ENCODE measurements at places on chromosomes 11 and 22.
A peak's percentile ranks its signal among the peaks of the same experiment; 100 is the strongest.

- no peak for DNase-seq
Measured at GRCh38 chr11:72430741-72431570, 3.4 kb downstream of the CLPB start.

DNA sequence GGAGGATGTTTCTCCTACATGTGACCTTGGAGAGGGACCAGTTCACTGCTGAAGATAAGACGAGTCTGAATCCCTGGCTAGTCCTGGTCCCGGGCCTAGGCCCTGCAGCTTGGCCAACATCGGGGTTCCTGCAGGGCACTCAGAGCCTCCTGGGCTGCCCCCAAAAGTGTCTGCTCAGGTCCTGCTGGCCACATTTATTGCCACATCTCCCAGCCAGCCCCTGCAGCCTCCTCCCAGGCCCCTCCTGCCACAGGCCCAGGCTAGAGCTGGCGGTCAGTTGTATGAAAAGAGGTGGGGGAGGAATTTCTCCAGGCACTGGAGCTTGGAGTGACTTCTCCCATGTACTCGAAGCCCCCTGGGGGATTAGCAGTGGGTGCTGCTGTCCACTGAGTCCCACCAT is 56.5 kb upstream of the PPARA start:
- DNase-seq: no peak

GRCh38 chr11:28838741-28839140 is 730.6 kb downstream of the METTL15 start:
- DNase-seq: no peak

DNA sequence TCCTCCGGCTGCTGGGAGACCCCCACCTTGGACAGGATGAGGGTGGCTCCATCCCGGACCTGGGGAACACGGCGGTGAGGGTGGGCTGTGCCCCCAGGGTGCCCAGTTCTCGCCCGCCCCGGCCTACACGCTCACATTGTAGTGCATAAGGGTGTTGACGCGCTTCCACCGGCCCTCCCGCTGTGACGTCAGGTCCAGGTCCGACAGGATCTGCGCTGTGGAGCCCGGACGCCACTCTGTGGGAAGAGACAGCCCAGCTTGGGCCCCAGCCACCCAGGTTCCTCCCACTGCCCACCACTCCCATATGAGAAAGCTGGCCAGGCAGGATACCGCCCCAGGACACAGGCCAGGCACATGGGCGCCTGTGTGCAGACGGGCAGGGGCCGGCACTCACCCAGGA is 8.3 kb upstream of the MAPK11 start:
- no peak for DNase-seq

DNA sequence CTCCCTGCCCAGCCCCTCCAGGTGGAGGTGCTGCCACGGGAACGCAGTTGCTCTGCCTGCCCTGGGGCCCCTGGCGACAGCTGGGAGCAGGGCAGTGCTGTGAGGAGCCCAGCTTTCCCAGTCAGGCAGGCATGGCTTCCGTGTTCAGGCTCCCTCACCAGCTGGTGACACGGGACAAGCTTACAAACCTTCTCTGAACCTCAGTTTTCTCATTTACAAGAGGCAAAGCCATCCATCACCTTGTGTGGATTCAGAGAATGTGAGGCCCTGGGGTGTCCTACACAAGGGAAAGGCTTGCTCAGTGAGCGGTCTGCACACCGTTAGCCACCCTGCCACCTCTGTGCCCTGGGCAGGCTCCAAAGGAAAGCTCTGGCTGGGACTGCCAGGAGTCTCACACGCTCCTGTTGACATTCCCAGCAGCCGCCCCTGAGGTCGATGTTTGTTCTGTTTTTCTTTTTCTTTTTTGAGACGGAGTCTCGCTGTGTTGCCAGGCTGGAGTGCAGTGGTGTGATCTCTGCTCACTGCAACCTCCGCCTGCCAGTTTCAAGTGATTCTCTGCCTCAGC is 23.5 kb downstream of the SUN2 start:
- DNase-seq: no peak

DNA sequence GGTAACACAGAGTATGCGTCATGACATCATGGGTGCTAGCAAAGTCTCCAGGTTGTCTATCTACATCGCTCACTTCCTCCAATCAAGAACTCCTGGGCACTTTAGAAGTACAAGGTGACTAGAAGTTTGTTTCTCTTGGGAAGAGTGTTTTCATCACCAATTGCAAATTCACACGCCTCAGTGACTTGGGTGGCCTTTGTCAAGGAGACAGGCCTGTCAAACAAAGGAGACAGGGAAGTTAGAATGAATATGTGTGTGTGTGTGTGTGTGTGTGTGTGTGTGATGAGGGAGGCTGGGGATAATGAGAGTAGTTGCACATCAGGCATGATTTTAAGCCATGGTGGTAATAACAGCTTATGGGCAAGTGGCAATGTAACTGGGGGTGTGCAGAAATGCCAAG is 953.2 kb downstream of the OPCML start:
- no peak for DNase-seq

- no peak for DNase-seq
Measured at GRCh38 chr22:45891021-45891421, 85.9 kb downstream of the WNT7B start.

- no peak for DNase-seq
Measured at GRCh38 chr11:35721651-35722282, 59.2 kb downstream of the TRIM44 start.

DNA sequence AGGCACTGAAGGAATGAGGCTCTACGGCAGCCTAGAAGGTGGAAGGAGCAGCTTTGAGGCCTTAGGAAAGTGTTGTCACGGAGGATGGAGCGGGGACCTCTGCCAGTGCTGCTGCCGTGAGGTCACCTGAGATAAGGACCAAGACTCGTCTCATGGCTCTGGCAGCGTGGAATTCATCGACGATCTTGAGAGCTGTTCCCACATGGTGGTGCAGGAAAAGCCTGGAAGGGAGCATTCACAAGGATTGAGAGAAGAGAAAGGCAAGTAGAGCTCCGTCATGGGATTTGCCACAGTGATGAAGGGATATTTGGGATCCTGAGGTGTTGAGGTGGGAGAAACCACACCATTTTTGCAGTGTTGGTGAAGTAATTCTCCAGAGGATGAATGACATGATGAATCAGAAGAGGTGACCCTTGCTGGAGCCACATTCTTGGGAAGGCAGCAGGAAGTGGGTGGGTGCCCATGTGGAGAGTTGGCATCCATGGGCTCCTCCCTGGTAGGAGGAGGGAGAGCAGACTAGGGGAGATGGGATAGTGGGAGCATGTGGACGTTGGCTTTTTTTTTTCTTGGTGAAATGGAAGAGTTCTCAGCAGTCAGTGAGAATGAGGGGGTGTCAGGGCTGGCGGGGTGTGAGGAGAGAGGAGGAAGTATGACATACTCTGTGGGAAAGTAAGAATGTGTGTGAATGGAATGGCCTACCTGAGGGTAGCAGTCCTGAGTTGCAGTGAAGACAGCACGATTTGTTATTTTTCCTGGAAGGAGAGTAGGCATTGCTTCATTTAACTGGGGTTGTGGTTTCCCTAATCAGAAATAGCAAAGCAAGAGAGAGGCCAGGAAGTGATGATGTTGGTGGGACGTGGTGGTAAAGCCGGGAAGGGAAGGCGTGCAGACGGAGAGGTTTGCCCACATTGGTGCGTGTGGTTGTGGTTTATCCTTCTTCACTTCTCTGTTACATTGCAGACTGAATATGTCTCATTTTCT is 11.1 kb downstream of the PPP6R3 start:
- DNase-seq: peak; percentile 57

GRCh38 chr11:62012451-62012831 is 45.0 kb upstream of the FTH1 start:
- DNase-seq: no peak

- no peak for DNase-seq
Measured at GRCh38 chr11:45028911-45029682, 78.4 kb upstream of the TP53I11 start.

- no peak for DNase-seq
Measured at GRCh38 chr22:30262112-30262511, 4.5 kb downstream of the OSM start.

- DNase-seq: no peak
Measured at GRCh38 chr22:27099946-27100722, 442.7 kb downstream of the MIAT start.

All from GM04503 (cell line).